Esophagus muscularis mucosa (tissue), 4 donors: ENCODE measurements at places on chromosomes 3 and 15. TPM values are rescaled to one million over a fixed set of nuclear protein-coding genes. Genes with fewer than 3 reads are reported as not detected.
A peak's percentile ranks its signal among the peaks of the same experiment; 100 is the strongest.

Gene SCG3
- total RNA-seq, result 0.23 TPM

Gene EPHB1
- total RNA-seq, result 1.3 TPM

Gene CPNE9
- total RNA-seq, result not detected

Gene NAA80
- 7.5 TPM for total RNA-seq

Gene CCRL2
- 1.7 TPM for total RNA-seq

Gene KNSTRN
- total RNA-seq, result 7.8 TPM

Gene CD96
- total RNA-seq, result 0.45 TPM

Gene CPA3
- 33.2 TPM for total RNA-seq

Gene CYFIP1
- total RNA-seq, result 115 TPM

Gene CATSPER2
- total RNA-seq, result 0.78 TPM

Gene PRSS50
- total RNA-seq, result not detected

Gene GUCA1C
- not detected for total RNA-seq

Gene GLDN
- 2.2 TPM for total RNA-seq

Gene MTFMT
- 26.3 TPM for total RNA-seq

- DNase-seq, result no peak
These were observed 6.3 kb upstream of the ANPEP start for GRCh38 chr15:89820666-89821611.

DNA sequence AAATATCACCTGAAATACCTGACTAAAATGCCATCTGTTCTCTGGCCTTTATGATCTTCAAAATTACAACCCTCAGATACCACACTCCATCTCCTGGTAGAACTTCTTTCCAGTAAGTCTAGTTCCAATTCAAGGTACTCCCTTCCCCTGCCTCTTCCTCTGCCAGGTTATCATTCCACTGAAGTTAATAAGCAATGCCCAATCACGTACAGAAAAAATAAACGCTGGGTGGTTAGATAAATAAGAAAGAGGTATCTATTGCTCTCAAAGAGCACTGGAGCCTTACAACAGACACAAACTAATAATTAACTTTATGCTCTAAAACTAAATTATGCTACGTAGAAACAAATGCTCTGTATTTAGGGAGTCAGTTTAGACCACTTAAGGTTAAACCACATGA lies 112.5 kb downstream of the MYO9A start:
- DNase-seq, result no peak

DNA sequence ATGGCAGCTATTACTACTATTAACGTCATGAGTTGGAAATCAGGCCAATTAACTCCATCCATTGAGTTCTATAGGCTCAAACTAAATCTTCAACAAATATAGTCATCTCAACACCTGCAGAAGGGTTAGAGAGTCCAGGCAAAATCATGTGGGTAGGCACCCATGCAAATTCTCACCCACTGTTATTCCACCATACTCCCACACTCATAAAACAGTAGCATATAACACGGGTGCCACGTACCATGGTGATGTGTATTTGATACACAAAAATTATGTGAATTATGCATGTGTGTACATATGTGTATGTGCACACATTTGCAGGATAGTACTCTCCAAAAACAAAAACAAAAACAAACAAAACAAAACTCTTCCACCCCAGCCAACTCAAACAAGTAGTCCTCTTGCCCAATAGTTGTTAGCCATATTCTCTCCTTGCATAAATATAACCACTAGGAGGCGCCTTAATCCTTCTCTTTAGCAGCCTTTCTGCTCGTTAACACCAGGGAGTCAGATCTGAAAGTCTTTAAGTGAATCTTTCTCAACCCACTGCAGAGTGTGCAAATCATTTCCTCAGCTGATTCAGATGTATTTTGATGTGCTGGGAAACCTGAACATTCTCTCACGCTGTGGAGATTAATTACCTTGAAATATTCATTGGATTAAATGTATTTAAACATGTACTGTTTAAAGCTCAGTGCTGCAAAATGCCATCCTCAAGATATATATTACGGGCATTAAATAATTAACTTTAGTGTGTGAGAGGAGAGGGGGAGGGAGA lies 38.0 kb upstream of the COPB2 start:
- no peak for DNase-seq

DNA sequence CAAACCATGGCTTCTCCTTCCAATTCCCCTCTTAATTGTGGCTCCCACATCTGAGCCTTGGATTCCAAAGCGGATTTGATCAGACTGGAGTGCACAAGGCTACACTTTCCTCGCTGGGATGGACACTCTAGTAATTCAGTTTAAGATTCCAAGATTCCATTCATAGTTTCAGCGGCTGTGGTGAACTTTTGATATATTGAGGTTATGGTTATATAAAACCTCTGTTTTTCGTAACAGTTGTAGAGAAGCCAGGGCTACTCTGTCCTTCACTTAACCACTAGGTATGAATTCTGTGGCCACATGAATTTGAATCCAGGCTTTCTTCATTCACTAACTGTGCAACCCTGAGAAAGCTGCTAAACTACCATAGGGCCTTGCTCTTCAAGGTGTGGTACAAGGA lies 67.9 kb upstream of the KY start:
- DNase-seq, result peak; percentile 37

DNA sequence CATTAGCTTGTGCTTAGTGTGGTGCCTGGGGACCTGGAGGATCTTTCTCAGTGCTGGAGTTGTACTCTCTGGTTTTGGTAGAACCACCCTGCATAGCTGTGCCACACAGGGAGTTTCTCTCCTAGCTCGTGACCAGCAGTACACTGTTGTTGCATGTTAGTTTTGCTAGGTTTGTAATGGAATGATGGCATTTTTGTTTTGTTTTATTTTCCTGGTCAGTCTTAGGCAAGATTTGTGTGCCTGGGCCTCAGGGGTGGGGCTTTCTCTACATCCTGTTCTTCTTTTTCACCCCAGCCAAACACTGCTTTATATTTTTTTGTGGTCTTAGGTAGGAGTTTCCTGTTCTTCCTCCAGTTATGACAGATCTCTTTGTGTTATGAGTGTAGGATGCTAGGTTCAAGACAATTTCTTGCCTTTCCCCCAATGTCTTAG lies 534.5 kb upstream of the KCNMB2 start:
- DNase-seq, result no peak

DNA sequence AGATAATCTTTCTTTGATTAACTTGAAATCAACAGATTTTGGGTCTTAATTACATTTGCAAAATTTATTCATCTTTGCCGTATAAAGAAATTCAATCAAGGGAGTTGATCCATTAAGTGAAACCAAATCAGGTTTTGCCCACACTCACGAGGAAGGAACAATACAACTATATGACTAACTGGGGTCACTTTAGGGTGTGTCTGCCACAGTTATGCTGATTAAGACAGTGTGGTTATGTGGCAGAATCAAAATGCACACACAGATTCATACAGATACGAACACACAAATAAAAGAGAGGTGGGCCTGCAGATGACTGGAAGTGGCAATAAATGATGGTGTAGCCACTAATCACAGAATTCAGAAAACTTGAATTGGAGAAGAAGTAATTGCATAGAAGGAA lies 543.5 kb downstream of the GABRG3 start:
- DNase-seq, result no peak

GRCh38 chr3:23646184-23646920 lies 159.4 kb upstream of the UBE2E1 start:
- peak; percentile 68 for DNase-seq

- DNase-seq, result no peak
These were observed 54.2 kb downstream of the PIK3R4 start for GRCh38 chr3:130692455-130692854.

GRCh38 chr3:123361071-123361470 lies 87.8 kb downstream of the ADCY5 start:
- no peak for DNase-seq

GRCh38 chr15:64349375-64349774 lies 6.6 kb downstream of the CSNK1G1 start:
- DNase-seq, result no peak

DNA sequence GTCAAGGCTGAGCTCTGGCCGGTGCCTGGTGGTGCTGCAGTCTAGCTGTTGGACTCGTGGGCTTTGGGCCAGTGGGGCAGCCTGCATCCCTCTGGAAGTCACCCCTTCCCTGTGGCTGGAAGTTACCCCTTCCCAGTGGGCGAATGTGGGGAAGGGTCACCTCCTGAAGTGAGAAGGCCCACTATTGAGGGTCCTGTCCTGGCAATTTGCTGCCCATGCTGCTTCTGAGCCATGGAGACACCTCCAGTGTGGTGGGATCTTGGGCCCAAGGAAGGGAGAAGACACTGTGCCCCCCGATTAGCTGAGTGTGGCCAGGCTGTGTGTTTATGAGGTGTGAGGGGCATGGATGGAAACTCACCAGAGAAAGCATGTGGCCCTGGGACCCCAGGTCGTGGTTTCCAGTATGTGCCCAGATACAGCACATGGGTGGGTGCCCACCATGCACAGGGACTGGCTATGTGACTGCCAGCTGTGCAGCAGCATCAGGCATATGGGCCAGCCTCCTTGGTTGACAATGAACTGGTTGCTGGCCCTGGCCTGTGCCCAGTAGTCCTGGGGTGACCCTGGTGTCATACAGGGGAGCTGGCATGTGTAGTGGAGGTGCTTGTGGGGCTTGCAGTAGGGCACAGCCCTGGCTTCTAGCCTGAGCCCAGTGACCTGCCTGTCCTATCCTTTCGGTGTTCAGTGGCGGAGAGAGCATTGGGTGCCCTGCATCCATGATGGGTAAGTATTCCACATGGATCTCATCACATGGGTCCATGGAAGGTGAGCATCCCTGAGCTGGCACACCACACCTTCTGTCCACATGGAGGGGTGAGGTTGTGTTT lies 221.2 kb downstream of the SNRPN start:
- no peak for DNase-seq

DNA sequence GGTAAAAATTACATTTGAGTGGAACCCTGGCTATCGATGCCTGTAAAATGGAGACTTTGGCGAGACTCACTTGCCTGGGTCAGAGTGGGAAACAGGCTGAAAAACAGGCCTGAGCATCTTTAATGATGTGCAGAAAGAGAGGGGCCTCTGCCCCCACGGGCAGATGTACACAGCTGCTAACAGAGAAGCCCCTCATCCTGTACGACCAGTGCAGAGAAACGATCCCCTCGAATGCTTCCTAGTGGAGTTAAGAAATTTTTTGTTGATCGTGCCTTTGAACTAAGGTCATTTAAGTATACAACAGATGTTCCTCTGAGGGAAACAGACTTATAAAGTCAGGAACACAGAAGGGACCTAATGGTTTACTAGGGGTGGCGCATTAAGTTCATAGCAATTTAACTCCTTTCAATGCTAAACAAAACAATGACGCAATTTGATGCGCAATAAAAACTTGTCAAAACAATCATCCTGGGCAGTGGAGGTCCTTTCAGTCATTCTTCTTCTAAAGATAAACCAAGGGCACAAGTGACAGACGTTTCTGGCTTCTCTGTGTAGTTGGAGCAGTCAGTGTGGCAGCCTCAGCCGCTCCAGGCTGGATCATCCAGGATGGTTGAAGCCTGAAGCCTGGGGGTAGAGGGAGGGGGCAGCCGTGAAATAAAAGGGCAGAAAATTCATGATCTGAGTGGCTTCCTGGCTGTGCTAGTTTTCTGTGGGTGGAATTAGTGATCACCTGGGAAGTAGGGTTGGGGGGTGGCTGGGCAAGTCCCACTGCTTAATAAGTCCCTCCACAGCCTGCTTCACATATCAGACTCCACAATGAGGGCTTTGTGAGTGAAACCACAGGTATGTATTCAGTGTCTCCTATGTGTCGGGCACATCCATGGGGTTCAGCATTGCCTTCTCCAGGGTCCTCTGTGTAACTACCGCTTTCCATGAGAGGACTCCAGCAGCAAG lies 50.8 kb upstream of the MRPS22 start:
- DNase-seq, result no peak

DNA sequence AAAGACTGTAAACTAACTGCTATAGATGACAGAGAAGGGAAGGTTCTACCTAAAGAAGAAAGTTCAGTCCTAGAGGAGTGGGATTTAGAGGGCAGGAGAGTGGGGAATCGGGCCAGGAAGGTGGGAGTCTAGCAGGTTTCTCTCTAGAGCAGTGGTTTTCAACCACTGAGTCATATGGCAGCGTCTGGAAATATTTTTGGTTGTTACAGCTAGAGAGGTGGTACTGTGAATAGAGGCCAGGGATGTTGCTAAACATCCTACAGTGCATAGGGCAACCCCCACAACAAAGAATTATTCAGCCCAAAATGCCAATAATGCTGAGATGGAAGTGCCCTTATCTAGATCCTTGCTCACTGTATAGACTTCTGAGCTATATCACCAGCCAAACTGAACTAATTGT lies 28.7 kb downstream of the ATP1B3 start:
- no peak for DNase-seq

DNA sequence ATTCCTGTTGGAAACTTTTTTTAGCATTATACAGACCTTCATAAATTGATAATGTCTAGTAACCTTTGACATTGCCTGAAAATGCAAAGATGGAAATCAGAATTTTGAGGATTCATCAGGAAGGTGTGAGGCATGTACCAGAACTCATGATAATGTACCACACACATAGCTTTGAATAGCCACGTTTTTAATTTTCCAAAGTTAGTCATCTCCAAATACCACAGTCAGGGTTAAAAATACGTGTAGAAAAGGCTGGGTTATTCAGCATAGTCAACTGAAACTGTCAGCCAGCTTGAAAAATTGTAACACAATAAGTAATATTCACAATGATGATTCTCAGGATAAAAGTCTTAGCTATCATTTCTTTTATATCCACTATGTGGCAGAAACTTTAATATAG lies 102.0 kb upstream of the THRB start:
- no peak for DNase-seq

GRCh38 chr3:154422694-154423093 lies 7.3 kb downstream of the GPR149 start:
- DNase-seq, result no peak

- DNase-seq, result no peak
These were observed 92.2 kb downstream of the ST6GAL1 start for GRCh38 chr3:187022403-187023029.

GRCh38 chr15:48976444-48977088 lies 12.8 kb upstream of the SHC4 start:
- DNase-seq, result peak; percentile 87

DNA sequence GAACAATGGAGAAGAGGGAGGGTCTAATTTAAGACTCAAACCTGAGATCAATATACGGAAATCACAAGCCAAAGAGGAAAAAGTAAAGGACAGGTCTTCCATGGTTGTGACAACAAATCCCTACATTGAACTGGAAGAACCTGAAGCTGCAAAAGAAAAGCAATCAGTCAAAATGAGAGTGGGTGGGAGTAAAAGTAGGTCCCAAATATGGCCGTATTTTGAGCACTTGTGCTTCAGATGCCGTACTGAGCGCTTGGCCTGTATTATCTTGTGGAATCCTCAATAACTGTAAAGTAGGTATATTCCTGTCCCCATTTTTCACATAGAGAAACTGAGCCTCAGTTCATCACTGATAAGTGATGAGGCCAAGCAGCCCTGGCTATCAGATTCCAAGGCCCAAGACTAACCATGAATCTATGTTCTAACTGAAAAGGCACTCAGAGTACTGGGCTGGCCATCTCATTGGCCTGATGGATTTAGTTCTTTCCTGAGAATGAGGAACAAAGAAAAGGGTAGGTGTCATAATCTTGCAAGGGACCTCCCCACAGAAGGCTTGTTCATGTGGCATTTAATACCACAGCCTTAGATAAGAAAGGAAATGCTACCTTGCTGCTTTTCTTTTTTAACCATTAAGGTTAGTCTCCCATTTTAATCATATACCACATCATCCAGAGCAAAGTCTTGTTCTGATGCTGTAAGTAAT lies 52.5 kb downstream of the LRRN1 start:
- DNase-seq, result no peak

GRCh38 chr3:71046791-71047190 lies 536.7 kb downstream of the FOXP1 start:
- peak; percentile 55 for DNase-seq

GRCh38 chr3:142243134-142243533 lies 17.7 kb upstream of the GK5 start:
- DNase-seq, result no peak

GRCh38 chr3:65967451-65967850 lies 71.3 kb downstream of the MAGI1 start:
- DNase-seq, result no peak
